ENCODE measurements at places on chromosomes 3 and 15.

- no peak for DNase-seq
Observed at GRCh38 chr3:24780991-24781390, 286.3 kb upstream of the THRB start.

GRCh38 chr3:195767792-195768191 lies 43.9 kb downstream of the MUC4 start:
- DNase-seq: no peak

GRCh38 chr3:52167240-52167639 lies 13.0 kb upstream of the POC1A start:
- DNase-seq: no peak

- no peak for DNase-seq
Observed at GRCh38 chr3:85846940-85847339, 888.2 kb downstream of the CADM2 start.

GRCh38 chr15:57665939-57666338 lies 40.6 kb upstream of the POLR2M start:
- no peak for DNase-seq

DNA sequence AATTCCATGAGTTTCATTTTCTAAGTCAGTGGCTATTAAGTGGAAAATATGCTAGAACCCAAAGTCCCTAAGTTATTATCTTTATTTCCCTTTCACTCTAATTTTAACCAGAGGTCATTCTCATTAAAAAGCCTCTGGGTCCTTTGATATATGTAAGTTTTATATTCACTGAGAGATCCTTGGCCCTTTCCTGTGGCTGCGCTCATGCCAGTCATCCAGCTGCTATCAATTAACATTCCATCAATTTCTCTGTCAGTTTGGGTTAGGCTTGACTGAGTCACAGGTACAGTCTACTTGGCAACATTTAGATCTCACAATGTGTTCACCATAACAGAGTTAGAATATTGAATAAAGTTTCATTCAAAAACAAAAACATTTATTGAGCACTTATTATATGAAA lies 58.0 kb upstream of the FBN1 start:
- no peak for DNase-seq

GRCh38 chr15:41972253-41973242 lies at the start of gene EHD4:
Gene EHD4, minus strand, starts transcription at chr15:41972557. Its CDS starts 63 bp downstream, at chr15:41972494.
- DNase-seq: peak; percentile 100

Data from inflammatory macrophage (primary cell).